Retinal pigment epithelial cell (primary cell): ENCODE measurements at places on chromosomes 2 and 18.
A peak's percentile ranks its signal among the peaks of the same experiment; 100 is the strongest.

DNA sequence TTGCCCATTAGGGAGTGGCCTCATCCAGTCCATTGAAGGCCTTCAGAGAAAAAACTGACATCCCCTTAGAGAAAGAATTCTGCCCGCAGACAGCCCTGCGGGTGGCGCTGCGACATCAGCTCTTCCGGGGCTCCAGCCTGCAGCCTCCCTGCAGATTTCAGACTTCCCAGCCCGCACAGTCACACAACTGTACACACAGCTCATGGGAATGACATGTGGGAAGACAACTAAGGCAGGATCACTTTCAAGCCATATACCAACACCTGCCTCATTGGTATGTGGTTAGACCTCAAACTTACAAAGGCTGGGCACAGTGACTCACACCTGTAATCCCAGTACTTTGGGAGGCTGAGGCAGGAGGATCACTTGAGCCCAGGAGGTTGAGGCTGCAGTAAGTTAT is 24.8 kb upstream of the TUBB6 start:
- no peak for DNase-seq

DNA sequence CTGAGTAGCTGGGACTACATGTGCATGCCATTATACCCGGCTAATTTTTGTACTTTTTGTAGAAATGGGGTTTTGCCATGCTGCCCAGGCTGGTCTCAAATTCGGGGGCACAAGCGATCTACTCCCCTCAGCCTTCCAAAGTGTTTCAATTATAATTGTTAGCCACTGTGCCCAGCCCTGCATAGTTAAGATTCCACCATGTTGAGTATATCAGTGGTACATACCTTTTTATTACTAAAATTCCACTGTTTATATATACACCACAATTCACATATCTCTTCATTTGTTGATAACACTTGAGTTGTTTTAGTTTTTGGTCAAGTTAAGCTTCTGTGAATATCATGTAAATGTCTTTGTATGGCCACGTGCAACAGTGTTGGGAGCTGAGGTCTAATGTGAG is 12.8 kb upstream of the FMNL2 start:
- no peak for DNase-seq

- DNase-seq, result no peak
Measured at GRCh38 chr18:22086973-22087372, 82.4 kb upstream of the GATA6 start.

GRCh38 chr18:58761241-58761969 is 90.1 kb downstream of the MALT1 start:
- DNase-seq, result no peak

- no peak for DNase-seq
Measured at GRCh38 chr2:161045726-161046125, 114.5 kb upstream of the TANK start.

DNA sequence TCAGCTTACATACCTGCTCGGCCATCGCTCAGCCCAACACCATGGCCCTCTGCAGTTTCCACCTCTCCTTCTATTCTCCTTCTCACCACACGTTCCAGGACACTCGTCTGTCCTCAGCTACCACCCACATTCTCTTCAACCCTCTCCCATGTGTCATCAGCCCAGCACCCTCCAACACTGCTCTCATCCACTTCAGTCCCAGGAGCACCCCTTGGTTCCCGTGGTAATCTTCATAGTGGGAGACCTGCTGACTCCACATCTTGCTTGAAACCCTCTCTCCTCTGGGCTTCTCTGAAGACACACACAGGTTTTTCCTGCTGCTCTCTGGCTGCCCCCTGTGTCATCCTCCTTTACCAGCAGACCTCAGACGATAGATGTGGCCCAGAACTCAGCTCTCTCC is 228.7 kb downstream of the GBX2 start:
- no peak for DNase-seq

DNA sequence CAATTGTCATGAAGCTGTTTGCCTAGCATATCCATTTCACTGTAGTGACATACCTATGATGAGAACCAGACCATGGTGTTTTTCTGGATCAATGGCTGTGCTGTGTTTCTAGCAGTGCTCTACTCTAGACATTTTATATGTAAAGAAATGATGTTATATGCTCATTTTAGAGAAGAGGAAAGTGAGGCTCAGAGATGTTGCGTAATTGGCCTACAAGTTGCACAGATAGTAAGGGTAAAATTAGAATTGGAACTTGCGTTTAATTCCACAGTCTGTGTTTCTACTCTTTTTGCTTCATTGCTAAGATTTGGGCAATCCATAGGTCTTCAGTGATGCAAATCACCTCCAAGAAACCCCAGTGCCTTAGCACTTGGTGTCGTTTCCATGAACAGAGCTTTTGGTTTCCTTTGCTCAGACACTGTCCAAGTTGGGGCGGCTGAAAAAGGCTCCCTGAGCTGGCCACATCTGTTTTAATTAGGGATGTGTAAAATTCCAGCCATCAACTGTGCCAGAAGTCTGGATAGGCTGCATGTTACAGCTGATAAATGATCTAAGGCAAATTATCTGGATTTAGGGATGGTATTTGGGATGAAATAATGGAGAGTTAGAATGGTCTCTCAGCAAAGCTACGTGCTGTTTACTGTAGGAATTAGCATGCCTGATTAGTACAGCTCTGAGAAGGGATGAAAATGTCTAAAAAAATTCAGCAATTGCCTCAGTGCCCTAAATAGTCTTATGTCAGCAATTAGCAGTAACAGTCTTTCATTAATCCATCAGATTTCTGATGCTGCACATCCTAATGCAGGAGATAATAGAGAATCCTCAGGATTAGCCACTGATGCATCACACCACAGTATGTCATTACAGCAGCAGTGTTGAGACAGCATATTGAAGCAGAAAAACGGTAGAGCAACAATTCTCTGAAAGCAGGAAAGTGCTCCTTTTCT is 65.3 kb downstream of the PTPRM start:
- DNase-seq, result no peak

- DNase-seq, result no peak
Measured at GRCh38 chr2:52222128-52222527, 1190.2 kb upstream of the NRXN1 start.

- DNase-seq, result no peak
Measured at GRCh38 chr2:28751956-28752630, 463 bp downstream of the PPP1CB start.

GRCh38 chr2:50602636-50603327 is 429.1 kb downstream of the NRXN1 start:
- no peak for DNase-seq

DNA sequence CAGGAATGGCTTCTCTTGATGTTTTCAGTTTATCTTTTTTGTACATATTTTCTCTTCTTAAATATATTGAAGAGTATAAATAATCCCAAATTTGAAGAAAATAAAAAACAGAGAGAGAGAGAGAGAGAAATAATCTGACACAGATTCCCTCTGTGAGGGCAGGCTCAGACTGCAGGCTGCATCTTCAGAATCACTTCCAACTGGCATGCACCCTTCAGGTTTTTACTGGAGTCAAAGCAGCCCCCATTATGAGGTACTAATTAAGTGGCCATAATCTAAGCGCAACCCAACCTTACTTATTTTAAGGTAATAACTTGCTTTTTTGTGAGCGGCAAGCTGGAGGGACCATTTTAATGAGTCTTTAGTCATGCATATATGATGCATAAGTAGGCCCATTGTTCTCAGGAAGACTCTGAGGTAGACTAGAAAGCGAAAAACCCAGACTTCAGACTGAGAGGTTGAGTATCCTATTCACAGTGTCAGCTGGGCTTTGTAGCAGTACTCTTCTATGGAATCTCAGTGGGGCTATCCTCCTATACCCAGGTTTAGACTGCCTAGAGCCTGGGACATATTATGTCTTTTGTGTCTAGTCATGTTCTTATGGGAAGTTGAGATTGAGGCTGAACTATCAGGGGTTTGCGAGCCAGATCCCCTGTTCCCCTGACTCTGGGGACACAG is 167.4 kb downstream of the SP3 start:
- DNase-seq, result no peak

- no peak for DNase-seq
Measured at GRCh38 chr2:20633794-20634506, 16.9 kb downstream of the HS1BP3 start.

DNA sequence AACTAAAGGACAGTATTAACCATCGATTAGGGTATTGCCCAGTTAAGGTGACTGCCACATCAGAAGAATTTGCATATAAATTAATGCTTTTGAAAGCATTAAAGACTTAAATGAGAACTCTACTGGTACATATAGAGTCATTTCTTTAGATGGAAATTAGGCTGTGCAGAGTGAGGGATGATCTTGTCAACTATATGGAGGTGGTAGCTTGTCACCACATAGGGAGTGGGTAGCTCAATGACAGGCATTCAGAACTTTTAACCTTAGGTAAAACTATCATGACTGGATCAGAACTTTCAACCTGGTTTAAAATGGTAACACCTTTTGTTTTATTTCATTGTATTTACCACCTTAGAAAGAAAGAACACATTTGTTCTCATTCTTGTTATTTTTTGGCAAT is 384.6 kb upstream of the LRRTM1 start:
- no peak for DNase-seq

DNA sequence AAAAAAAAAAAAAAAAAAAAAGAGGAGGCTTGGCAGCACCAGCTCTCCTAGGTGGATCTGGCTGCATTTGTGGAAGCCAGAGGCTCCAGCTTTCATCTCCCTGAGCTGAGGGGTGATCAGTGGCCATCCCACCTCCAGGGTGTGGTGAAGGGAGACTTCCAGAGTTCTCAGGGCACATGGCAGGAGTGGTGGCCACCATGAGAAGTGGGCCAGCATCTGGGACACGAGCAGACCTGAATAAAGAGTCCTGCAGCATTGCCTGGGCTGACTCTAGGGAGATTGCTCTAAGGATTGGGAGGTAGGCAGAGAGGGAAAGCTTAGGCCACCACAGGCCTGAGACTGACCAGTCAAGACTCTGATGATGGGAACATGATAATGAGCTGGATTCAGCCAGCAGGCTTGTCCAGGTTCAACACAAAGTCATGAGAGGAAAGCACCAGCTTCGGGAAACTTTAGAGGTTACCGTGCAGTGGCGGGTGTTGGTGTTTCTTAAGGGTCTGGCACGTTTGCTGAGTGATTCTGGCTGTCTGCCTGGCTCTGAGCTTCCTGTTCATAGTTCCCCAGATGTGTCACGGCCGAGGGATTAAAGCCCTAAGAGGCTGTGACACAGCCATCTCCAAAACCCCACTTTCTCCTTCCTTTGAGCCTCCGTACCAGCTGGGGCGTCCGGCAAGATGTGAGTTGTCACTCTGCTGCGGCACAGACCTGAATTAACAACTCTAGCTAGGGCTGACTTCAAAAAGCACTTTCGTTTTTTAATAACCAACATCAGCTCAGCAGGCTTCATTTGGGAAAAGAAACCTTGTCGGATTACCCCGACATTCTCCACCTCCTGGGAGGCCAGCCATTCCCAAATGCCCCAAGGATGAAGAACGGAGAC is 38.3 kb upstream of the IL1R1 start:
- peak; percentile 47 for DNase-seq

GRCh38 chr2:46909771-46910419 is 5.7 kb downstream of the MCFD2 start:
- peak; percentile 48 for DNase-seq

DNA sequence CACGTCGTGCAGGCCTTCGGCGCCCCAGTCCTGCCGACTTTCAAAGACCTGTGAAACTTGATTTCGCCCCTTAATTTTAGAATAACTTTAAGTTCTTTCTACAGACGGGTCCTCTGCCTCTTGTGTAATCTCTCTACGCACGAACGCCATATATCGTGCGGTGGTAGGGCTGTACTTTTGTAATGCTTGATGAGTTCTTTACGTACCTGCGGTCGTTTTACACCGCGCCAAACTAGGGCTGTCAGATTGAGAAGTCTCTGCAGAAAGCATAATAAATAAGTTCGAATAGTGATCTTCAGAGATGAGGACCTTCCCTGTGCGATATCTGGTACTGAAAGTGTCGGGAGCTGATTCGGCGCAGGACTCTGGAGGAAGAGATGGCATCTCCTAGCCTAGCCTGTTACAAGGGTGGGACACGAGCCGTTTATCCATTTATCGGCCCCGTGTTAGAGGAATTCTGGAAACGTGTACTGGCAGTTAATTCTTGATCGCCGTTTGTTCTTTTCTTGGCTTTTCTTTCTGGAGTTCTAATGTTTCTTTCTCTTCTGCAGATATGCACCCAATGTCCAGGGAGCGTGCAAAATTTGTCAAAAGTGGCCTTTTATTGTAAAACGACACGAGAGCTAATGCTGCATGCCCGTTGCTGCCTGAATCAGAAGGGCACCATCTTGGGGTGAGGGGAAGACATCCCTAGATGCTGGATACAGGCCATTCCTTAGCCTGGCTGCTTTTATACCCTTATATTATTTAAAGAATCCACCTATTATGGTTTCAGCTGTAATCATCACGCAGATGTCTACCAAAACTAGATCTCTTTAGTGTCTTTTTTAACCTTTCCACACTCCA is 781 bp upstream of the SLC5A6 start:
- no peak for DNase-seq

- DNase-seq, result no peak
Measured at GRCh38 chr2:53632714-53633113, 134.9 kb upstream of the CHAC2 start.

GRCh38 chr2:154133823-154134222 is 262.1 kb downstream of the GALNT13 start:
- DNase-seq, result no peak

DNA sequence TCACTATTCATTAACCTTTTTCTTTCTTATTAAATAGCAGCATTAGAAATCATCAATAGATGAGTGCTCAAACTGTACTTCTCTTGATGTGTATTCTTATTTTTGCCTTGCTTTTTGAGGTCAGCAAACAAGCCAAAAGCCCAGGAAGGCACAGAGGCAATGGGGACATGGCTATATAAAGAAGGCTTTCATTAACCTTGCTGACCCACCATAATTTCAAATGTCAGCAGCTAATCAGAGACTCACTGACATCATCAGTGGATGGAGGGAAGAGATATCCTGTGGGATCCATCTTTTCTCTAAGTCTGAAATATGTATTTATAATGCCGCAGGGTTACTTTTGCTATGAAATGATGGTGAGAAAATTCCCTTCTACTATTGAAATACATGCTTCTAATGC is 1162.8 kb upstream of the ACVR2A start:
- no peak for DNase-seq

DNA sequence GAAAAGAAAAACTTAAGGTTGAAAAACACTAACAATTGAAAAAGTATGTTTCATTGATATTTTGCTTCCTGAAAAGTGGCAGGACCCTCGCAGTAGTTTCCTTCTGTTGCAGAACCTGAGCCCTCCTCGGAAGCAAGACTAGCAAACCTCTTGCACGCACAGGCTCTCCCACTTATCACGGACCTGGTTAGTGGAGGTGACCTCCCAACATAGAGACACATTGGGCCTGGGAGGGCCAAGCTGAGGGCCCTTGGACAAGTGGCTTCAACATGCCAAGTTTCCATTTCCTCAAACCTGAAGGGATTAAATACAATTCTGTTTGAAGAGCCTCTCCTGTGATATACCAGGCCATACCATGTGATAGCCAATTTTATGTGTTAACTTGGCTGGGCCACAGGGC is 133.4 kb upstream of the AGAP1 start:
- no peak for DNase-seq
